Activated T-cell treated with anti-CD3 and anti-CD28 coated beads, Interleukin-2, amount 50 U/mL, for 48 hours (primary cell): ENCODE measurements at places on chromosomes 7 and 10.
A peak's percentile ranks its signal among the peaks of the same experiment; 100 is the strongest.

- peak; percentile 81 for DNase-seq
Measured at GRCh38 chr7:132580717-132581285, 4.5 kb upstream of the PLXNA4 start.

GRCh38 chr10:84531396-84531795 lies 203.0 kb downstream of the CCSER2 start:
- DNase-seq = no peak

- DNase-seq = no peak
Measured at GRCh38 chr7:4277936-4278335, 404.2 kb upstream of the FOXK1 start.

DNA sequence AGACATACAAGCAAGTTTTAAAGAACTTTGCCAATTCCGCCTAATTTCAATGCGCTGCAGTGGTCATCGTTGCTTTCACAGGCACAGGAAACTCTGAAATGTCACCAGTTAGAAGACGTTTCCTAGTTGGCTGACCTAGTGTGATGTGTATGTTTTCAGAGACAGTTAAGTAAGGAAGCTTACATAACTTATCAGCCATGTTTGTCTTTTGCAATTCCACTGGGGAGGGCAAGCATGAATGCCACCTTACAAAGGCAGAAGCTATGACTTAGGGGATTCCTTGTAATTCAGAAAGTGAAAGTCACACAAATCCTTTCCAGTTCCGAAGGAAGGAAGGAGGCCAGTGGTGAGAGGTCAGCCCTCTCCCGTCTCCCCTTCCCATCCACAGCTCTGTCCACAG lies 15.0 kb upstream of the NPS start:
- no peak for DNase-seq

- DNase-seq = no peak
Measured at GRCh38 chr10:97515271-97515978, 16.7 kb downstream of the UBTD1 start.

GRCh38 chr10:119520283-119520682 lies 22.2 kb downstream of the RGS10 start:
- no peak for DNase-seq
